ENCODE measurements at places on chromosomes 11 and 22.

GRCh38 chr11:35104655-35105054 lies 34.3 kb upstream of the CD44 start:
- DNase-seq = no peak

DNA sequence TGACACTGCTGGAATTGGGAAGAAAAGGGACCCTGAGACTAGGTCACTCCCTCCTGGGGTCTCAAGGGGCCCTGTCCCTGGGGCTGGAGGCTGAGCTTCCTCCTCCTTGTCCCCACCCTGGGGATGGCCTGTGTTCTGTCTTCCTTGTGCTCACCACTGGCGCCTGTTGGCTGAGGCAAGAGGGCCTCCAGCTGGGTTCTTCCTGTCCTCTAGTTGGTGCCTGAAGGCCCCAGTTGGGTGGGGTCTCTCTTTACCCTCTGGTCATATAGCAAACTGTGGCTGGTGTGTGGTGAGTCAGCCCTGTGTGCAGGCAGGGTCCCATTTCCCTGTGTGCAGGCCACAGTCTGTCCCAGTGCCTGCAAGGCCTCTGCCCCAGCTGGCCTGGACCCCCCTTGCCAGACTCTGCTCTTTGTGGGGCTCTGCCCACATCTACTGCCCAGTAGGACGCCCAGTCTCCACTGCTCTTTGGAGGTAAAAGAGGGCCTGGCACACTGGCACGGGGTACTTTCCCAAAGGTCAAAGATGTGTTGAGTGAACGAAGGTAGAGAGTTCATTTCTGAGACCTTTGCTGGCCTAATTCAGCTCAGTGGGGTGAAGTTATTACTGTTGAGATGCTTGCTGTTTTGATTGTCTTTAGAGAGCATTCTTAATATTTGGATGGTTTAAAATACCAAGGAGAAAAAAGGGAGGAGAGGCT lies 55.1 kb upstream of the CLDN5 start:
- DNase-seq = no peak

DNA sequence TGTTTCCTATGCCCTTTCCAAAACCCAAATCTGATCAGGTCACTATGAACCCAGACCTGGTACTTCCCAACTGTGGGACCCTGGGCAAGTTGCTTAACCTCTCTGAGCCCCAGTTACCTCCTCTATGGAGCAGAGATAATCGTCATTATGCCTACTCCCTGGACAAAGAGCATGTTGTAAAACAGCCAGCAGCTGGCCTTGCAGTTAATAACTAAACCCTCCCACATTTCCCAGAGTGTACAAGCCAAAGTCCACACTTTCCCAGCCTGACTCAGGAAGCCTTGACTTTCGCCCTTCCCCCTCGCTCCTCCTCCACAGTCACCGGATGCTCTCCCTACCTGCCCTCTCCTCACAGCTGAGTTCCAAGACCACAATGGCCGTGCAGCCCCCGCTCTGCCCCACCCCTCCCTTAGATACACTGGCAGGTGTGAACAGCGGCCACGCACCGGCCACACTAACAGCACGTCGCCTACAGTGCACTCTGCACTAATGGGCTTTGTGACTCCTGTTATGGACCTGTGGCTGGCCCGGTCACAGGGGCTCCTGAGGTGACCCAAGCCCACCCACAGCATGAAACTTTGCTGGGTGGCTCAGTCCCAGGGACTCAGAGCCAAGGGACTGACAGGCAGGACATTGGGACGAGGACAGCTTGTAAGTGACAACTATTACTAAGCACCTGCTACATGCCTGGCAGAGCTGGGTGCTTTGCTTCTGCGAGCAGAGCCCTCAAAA lies 15.6 kb upstream of the MFNG start:
- no peak for DNase-seq

DNA sequence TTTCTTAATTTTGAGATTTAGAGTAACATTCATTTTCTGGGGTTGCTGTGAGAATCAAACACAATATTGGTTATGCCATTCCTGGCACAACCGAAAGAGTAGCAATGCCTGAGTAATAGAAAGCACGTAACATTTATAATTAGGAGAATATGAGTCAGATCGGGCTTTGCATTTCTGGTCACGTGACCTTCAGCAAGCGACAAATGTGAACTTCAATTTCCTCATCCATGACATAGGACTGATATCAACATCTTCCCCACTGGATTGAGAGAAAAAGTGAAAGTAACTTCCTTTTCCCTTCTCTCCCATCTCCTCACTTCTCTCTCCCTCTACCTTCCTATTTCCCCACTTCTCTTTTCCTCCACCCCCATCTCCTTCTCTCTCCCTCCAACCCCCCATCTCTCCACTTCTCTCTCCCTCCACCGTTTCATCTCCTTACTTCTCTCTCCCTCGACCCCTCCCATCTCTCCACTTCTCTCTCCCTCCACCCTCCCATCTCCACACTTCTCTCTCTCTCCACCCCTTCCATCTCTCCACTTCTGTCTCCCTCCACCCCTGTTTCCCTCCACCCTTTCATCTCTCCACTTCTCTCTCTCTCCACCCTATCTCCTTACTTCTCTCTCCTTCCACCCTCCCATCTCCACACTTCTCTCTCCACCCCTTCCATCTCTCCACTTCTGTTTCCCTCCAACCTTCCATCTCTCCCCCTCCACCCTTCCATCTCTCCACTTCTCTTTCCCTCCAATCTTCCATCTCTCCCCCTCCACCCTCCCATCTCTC lies 33.5 kb upstream of the CAT start:
- no peak for DNase-seq

- no peak for DNase-seq
These were observed 42.0 kb downstream of the FEZ1 start for GRCh38 chr11:125454047-125454446.

Measured in stimulated activated CD4-positive, alpha-beta T cell treated with anti-CD3 and anti-CD28 coated beads, Interleukin-1b, Interleukin-23, amount 100 ng/mL, for 1 hour (primary cell).